ENCODE measurements at places on chromosomes 4 and X. TPM values are rescaled to one million over a fixed set of nuclear protein-coding genes. Genes with fewer than 3 reads are reported as not detected.

Gene ABCG2
- 5.1 TPM for total RNA-seq

DNA sequence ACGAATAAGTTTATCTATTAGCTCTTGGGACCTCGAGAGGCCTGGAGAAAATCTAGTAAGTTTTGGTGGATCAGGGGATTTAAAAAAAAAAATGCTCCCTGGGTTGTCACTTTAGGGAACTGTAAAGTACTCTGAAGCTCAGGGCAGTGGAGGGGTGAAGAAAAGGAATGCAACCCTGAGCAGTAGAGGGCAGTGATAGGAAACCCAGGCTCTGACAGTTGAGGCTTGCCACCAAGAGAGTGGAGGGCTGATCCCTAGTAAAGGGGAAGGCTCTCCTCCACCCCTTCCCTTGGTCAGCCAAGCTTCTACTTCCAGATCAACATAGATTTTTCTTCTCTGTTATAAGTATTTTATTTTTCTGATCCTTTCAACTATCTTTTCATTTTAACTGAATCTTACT lies 73.1 kb downstream of the FBXO8 start:
- no peak overlapping the region for H3K4me3 ChIP-seq
- H3K36me3 ChIP-seq: no peaks in the 10 kb centered on the region
- DNase-seq: no peak
- H3K4me1 ChIP-seq: no peaks in the 10 kb centered on the region
- peaks cover 54% of the 10 kb centered on the region for H3K27me3 ChIP-seq

Gene TMEM156
- 0.29 TPM for total RNA-seq

Gene UTP3
- 28.0 TPM for total RNA-seq

DNA sequence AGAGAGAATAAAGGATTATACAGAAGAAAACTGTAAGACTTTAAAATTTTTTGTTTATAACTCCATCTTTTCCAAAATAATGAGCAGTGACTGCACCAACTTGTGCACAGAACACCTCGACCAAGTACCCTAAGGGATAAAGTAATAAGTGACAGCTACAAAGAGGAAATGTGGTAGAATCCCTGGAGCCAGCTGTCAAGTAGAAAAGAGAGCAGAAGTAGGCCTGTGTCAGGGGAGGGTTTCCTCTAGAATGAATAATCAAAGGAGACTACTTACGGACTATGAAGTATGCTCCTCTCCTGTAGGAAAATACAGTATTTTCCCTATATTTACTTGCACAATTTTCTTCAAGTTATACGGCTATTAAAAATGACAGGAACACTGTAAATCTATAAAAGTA lies 1.2 kb downstream of the EIF1AX start:
- DNase-seq: no peak
- peaks cover 8% of the 10 kb centered on the region for H3K36me3 ChIP-seq
- H3K4me3 ChIP-seq: peak overlapping the region; percentile 80
- H3K27ac ChIP-seq: no peak overlapping the region
- peaks cover 5% of the 10 kb centered on the region for H3K4me1 ChIP-seq

Gene ELK1
- 35.2 TPM for total RNA-seq

Gene GPC3
- total RNA-seq: 42.1 TPM

Gene SMARCAD1
- total RNA-seq: 24.4 TPM

DNA sequence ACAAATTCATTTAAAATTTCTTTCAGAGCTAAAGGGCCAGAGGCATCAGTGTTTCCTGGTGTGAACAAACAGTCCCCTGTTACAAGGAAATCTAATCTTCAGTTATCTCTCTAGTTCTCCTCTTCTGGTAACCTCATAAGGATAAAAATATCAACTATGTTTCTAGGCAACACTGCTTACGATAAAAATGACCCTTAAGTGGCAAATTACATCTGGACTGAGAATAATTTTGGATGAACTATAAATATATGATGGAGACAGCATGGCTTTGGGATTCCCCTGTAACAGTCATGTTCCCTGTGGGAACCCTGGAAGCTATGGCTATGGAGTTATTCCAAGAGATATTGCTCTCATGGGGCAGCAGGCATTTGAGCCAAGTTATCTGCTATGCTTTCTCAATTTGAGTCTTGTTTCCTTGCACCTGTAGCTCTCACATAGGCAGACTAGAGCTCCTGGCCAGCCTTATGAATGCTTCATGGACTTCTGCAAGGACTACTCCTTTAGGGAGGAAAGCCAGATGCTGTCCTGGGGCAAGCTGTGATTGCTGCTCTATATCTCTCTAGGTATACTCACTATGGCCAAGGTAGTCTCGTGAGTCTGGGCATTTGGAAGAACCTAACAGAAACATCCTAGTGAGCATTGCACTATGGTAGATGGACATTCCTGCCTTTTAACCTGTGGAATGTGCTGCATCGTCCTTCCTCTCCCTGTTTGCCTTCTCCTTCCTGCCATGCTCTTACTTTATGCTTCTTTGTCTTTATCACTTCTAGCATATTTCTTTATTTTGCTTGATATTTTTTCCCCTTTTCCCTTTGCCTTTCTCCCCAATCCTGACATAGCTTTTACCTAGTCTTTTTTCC lies 14.2 kb downstream of the C4orf33 start:
- no peaks in the 10 kb centered on the region for H3K4me1 ChIP-seq
- no peak for DNase-seq
- H3K4me3 ChIP-seq: no peak overlapping the region
- H3K27me3 ChIP-seq: no peaks in the 10 kb centered on the region

GRCh38 chr4:120929847-120930246 lies 7.3 kb upstream of the PRDM5 start:
- H3K27me3 ChIP-seq: no peaks in the 10 kb centered on the region
- DNase-seq: no peak
- H3K4me3 ChIP-seq: no peak overlapping the region
- H3K27ac ChIP-seq: no peak overlapping the region

Gene CT45A10
- total RNA-seq: not detected

GRCh38 chrX:10156199-10157031 lies at the start of gene CLCN4:
Gene CLCN4 (plus strand): TSS chrX:10156975. CDS start chrX:10185033, 28,058 bp downstream.
- peak within 1 kb of the TSS; percentile 64 for H3K27ac ChIP-seq
- peaks cover 10% of the 10 kb centered on the region for H3K27me3 ChIP-seq
- H3K36me3 ChIP-seq: no peaks in the 10 kb centered on the region
- peak; percentile 52 for DNase-seq
- peak within 1 kb of the TSS; percentile 17 for H3K4me3 ChIP-seq

Gene PFKFB1
- 0.47 TPM for total RNA-seq

DNA sequence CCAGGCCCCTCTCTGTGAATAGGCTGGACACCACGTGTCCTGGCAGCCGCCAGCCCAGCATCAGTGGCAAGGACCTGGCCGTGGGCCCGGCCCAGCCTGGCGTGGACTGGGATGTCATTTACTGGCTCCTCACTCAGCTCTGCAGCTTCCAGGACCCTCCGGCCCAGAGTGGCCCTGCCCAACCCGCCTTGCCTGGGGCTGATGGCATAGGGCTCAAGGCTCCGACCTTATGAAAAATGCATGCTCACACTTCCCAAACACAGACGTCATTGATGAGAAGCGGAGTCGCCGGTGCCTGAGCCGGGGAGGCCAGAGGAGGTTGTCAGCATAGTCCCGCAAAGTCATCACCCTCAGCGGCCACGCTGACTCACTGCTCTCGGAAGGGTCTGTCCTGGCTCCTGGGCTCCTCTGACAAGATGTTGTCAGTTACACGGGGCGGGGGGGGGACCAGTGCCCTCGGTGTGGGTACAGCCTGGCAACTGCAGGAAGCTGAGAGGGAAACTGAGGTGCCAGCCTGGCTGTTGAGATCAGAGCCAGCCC lies 14.3 kb downstream of the CFAP99 start:
- DNase-seq: no peak
- no peak overlapping the region for H3K27ac ChIP-seq
- H3K4me3 ChIP-seq: no peak overlapping the region
- H3K36me3 ChIP-seq: no peaks in the 10 kb centered on the region
- H3K4me1 ChIP-seq: no peaks in the 10 kb centered on the region

- H3K36me3 ChIP-seq: no peaks in the 10 kb centered on the region
- no peaks in the 10 kb centered on the region for H3K4me1 ChIP-seq
- H3K4me3 ChIP-seq: no peak overlapping the region
- no peak for DNase-seq
- no peak overlapping the region for H3K27ac ChIP-seq
Observed at GRCh38 chrX:3044671-3045070, 3.4 kb downstream of the ARSF start.

DNA sequence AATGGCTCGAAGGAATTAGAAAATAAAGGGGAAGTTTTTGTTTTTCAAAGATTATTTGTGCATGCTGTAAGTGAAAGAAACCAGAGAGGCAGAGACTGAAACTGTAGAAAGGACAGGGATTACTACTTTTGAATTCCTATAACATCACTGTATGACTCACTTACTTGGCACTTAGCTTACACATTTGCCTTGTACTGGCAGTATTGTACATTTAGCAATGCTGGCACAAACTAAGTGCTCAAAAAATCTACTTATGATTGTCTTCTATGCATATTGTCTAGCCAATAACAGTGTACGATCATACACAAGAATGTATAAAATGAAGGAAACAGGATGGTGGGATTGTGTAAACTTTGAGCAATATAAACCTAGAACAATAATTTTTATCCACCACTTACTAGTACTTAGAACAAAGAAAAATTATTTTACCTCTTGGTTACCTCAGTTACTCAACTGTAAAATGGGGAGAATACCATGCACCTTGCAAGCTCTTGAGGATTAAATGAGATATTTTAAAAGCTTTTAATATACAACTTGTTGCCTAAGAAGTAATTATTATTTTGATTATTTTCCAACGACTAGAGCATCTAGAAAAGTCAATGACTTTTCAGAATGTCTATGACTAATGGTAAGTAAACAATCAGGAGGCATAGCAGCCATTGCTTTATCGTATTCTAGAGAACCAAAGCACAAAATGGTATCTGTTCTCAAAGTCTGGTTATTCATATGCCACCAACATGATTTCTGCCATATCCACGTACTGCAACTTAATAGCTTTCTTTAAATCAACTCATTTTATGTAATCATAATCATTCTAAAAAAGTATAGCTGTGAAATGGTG lies 4.7 kb downstream of the FAM120C start:
- H3K4me3 ChIP-seq: no peak overlapping the region
- no peaks in the 10 kb centered on the region for H3K27me3 ChIP-seq
- no peak overlapping the region for H3K27ac ChIP-seq
- peaks cover 21% of the 10 kb centered on the region for H3K4me1 ChIP-seq

GRCh38 chrX:149648932-149649331 lies 17.3 kb upstream of the TMEM185A start:
- H3K36me3 ChIP-seq: no peaks in the 10 kb centered on the region
- H3K4me3 ChIP-seq: no peak overlapping the region
- no peak for DNase-seq

DNA sequence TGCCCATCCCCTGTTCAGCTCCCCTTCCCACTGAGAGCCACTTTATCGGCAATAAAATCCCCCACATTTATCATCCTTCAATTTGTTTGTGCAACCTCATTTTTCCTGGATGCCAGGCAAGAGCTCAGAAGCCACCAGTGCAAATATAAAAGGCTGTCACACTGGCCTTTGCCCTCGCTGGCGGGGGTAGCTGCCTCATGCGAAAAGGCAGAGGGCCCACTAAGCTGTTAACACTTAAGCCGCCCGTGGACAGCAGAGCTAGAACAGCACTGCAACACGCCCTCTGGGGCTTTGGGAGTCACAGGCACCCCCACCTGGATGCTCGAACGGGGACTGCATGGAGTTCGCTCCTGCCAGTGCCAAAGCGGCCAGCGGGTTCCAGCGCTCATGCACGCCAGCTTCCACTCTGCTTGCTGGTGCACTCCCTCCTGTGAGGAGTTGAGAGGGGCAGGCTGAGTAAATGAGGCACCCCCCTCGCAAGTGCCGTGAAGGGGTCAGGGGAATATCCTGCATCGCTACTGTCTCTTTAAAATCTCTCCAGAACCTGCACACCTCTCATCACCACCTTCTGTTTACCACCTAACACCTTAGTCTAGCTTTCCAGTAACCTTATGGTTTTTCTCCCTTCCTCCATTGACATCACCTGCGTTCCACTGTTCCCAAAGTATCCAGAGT lies 99.5 kb downstream of the SORBS2 start:
- H3K4me3 ChIP-seq: no peak overlapping the region
- no peak for DNase-seq
- H3K27ac ChIP-seq: no peak overlapping the region
- H3K36me3 ChIP-seq: no peaks in the 10 kb centered on the region
- H3K27me3 ChIP-seq: no peaks in the 10 kb centered on the region

Gene MAGEA12
- total RNA-seq: not detected

GRCh38 chrX:130171446-130172126 lies at the start of gene RAB33A:
Gene RAB33A (plus strand): TSS chrX:130171962. CDS start chrX:130172063, 101 bp downstream.
- H3K27ac ChIP-seq: peak within 1 kb of the TSS; percentile 78
- peak; percentile 67 for DNase-seq
- peak within 1 kb of the TSS; percentile 32 for H3K4me3 ChIP-seq

Gene SPANXB1
- not detected for total RNA-seq

DNA sequence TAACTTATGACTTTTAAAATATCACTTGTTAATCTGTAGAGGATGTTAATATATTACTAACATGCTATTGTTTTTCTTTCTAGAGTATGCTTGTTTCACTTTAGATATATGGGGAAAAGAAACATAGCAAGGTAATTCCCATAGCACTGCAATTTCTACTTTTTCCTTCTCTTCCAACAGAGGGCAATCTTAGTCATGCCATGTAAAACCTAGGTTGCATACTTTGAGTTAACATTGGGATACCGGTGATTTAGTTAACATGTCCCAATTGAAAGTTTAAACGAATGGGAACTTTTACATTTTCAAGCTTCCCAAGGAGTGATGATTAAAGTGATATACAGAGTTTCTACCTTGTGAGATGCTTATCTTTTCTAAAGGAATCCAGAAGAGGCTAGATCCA lies 89.4 kb upstream of the IL13RA1 start:
- peaks cover 9% of the 10 kb centered on the region for H3K36me3 ChIP-seq
- no peak overlapping the region for H3K27ac ChIP-seq
- H3K27me3 ChIP-seq: no peaks in the 10 kb centered on the region
- no peaks in the 10 kb centered on the region for H3K4me1 ChIP-seq
- H3K4me3 ChIP-seq: no peak overlapping the region
- DNase-seq: no peak

DNA sequence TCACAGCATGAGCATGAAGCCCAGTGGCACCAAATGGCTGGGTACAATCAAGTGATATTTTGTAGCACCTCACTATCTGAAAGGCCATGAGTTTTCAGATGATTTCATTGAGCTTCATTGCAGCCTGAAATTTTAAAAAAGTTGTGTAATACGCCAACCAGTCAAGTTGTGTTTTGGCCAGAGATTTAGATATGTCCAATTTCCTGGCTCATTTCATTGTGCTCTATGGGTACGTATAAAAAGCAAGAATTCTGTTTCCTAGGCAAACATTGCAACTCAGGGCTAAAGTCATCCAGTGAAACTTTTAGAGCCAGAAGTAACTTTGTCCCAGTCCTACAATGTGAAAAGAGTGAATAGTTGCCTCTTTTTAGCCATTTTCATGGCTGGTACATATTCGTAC lies 212.5 kb downstream of the GC start:
- no peaks in the 10 kb centered on the region for H3K27me3 ChIP-seq
- no peak overlapping the region for H3K27ac ChIP-seq
- no peak overlapping the region for H3K4me3 ChIP-seq
- DNase-seq: no peak
- no peaks in the 10 kb centered on the region for H3K4me1 ChIP-seq
